GM04504 (cell line): ENCODE measurements at places on chromosomes 6 and 20.

DNA sequence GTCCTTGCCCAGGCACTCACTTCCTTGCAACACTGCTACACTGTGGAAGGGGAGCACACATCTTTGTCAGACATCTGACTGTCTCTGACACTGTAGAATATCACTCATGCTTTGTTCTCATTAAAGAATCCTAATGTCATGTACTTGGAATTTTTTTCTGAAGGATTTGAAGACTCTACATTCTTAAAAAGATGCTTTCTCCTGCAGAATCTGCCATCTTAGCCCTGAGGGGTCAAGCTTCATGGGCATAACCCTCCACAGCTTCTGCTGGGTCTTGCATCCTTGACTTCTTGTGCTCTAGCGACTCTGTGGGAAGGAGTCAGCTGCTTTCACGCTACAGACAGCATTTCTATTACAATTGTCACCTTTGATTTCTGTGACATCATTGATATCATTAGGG is 417.2 kb downstream of the QKI start:
- DNase-seq = no peak

- DNase-seq = no peak
Observed at GRCh38 chr20:63452341-63452740, 20.1 kb downstream of the KCNQ2 start.

DNA sequence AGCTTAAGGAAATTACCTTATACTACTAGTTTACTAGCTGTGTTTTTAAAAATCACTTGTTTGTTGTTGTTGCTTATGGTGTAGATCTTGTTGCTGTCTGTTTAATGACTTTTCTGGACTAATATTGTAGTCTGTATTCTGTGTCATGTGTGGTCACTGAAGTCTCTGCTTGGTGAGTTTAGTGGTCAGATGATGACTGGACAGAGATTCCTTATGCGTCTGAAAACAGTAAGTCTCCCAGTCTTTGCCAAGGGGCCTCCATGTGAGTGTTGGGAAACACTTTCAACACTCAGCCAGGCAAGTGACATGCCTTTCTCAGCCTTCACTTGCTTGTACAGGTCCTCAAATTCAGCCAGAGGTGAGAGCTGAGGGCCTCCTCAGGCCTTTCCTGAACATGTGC is 256.9 kb upstream of the RNF24 start:
- DNase-seq = no peak

GRCh38 chr20:23679133-23680092 is 9.4 kb downstream of the CST4 start:
- DNase-seq = no peak

- DNase-seq = peak; percentile 5
Observed at GRCh38 chr6:98039904-98040607, 757.0 kb upstream of the MMS22L start.

DNA sequence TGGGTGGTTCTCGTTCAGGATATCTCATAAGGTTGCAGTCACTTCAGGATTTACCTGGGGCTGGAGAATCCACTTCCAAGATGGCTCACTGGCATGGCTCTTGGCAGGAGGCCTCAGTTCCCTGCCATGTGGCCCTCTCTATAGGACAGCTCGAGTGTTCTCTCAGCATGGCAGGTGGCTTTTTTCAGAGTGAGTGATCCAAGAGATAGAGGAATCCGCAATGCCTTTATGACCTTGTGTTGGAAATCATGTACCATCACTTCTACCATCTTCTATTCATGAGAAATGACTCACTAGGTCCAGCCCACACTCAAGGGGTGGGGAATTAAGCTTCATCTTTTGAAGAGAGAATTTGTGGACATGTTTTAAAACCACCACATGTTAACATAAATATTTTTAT is 37.8 kb downstream of the PPP1R16B start:
- DNase-seq = no peak

GRCh38 chr6:466564-466963 is 75.0 kb downstream of the IRF4 start:
- DNase-seq = no peak

DNA sequence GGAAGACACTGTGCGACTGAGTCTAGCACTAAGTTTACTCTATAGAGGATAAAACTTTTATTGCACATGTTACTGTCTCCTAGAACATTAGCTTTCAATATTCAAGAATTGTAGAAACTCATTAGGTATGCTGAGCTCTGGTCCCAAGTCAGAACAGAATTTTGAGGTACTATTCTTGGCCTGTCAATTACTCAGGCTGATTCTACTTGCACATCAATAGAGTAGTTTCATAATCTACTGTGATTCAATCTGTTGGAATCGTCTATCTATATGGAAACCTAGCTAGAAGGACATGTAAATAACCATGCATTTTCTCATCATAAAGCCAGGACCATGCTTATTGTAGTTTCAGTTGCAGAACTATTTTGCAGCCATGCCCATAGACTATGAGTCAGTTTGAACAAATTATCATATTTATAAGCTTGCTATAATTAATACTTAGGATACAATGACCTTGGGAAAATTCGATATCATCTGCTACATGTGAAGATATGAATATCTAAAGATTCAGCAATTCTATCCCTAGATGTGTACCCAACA is 41.6 kb downstream of the FLRT3 start:
- no peak for DNase-seq

- no peak for DNase-seq
Observed at GRCh38 chr6:84514089-84514971, 250.1 kb downstream of the TBX18 start.

DNA sequence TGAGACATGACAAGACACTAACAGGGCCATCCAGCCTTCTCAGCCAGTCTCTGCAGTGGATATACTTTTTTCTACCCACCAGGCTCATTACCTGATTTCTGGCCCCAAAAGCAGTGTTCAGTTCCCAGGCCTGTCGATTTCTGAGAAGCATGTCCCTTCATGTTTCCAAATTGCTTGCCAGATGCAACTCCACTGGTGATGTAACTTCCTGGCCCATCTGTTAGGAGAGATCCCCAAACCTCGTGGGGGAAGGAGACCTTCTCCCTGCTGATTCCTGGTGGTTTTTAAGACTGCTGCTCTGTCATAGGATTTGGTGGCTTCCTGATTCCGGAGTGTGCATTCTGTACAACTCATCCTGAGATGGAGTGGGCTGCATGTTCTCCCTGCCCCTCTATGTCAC is 31.6 kb upstream of the MRPS10 start:
- peak; percentile 35 for DNase-seq

DNA sequence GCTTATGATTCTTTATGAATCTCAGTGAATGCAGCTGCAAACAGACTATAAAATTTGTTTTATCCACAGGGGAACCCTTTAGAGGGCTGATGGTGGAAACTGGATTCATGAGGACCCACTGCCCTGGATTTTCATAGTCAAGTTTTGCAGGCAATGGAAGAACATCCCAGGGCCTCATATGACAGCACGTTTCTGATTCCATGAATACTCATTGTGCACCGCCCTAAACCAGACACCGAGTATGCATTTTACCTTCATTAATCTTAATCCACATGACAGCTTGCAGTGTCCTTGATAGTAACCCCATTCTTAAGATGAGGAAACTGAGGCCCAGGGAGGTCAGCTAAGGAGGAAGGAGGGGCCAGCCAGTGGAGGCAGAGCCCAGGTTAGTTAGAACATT is 270.4 kb downstream of the PREX1 start:
- no peak for DNase-seq

GRCh38 chr6:163712566-163712961 is 298.0 kb downstream of the QKI start:
- no peak for DNase-seq

DNA sequence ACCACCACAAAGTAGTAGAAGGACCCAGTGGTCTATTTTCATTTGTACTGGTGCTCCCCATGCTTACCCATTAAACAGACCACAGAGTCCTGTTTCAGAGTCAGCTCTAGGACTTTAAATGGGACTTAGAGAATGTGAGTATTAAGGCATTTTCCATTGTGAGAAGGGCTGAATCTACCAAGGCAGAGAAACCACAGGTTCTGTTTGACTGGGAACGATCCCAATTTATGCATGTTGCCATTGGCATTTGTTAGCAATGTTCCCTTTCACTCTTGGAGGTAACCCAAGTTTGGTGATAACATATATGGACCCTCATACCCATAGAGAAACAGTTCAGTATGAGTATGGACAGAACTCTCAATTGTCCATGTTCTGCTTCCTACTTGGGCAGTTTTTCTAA is 672.8 kb downstream of the KIF16B start:
- no peak for DNase-seq

DNA sequence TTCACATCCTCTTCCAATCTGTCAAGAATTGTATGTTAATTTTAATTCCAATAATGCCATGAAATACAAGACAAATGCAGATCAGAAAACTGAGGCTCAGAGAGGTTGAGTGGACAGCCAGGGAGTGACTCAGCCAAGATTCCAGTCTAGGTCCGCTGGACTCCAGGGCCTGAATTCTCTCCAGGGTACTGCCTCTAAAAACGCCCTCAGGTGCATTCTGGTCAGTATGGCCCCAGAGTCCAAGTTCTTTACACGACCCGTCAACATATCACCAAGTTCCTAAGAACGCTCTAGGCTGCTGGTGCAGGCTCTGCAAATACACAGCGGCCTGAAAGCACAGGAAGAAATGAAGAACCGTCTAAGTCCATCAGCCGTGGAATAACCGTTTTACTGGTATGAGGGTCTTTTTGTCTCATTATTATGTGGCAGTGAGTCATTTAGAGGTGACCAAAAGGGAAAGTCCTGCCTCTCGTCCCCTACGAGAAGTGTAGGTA is 709 bp upstream of the ASXL1 start:
- DNase-seq = no peak

- no peak for DNase-seq
Observed at GRCh38 chr20:1144401-1145172, 26.2 kb downstream of the PSMF1 start.

GRCh38 chr20:53834062-53834442 is 236.3 kb downstream of the BCAS1 start:
- DNase-seq = no peak

GRCh38 chr6:144935661-144936060 is 650.5 kb downstream of the UTRN start:
- DNase-seq = no peak

- DNase-seq = no peak
Observed at GRCh38 chr6:144181639-144182038, 31.3 kb downstream of the STX11 start.

- DNase-seq = no peak
Observed at GRCh38 chr20:57868310-57868709, 158.5 kb upstream of the PMEPA1 start.

GRCh38 chr6:143555582-143555981 is 44.1 kb upstream of the FUCA2 start:
- DNase-seq = no peak

DNA sequence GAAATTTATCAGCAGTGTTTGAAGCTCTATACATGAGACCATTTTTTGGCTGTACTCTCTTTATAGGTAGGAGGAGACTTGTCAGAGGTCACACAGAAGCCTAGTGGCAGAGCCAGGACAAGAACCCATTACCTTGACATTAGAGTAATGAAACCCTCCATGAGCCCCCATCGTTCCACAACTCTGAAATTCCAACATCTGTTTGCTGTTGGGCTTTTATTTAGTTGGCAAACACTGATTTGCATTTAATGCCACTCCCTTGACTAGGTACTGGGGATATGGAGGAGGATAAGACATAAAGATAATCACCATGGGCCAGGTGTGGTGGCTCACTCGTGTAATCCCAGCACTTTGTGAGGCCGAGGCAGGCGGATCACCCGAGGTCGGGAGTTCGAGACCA is 1.6 kb downstream of the GSS start:
- no peak for DNase-seq

- DNase-seq = no peak
Observed at GRCh38 chr6:158468666-158469065, 91.2 kb upstream of the TMEM181 start.

- no peak for DNase-seq
Observed at GRCh38 chr6:42193491-42193894, 1.3 kb downstream of the GUCA1B start.

GRCh38 chr6:25122001-25122400 is 157.2 kb upstream of the CARMIL1 start:
- DNase-seq = peak; percentile 19

DNA sequence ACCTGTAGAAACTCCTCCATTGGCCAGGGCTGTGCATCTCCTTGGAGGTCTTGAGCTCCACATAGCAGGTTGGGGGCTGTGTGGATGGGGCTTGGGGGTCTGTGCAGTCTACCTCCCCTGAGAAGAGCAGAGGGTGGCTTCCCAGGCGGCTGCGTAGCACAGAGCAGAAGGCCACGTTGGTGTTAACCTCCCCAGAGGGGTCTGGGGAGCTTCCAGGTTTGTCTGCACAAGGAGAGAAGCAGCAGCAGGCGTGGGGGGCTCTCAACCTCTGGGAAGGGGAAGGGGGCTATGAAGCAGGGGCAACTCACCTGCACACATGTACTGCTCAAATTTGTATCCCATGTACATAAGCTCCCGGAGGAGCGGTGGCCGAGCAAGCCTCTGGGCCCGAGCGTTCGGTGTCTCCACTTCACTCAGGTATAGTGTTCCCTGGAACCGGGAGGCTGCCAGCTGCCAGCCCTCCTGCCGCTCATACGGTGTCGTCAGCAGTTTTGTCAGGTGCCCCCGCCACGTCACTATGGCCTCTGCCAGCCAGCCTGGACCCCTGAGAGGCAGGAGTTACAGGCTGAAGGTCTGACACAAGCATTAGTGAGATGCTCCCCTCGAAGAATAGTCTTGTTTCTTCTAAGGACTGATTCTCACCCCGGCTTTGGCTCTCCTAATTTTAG is 1.2 kb downstream of the DXO start:
- no peak for DNase-seq

DNA sequence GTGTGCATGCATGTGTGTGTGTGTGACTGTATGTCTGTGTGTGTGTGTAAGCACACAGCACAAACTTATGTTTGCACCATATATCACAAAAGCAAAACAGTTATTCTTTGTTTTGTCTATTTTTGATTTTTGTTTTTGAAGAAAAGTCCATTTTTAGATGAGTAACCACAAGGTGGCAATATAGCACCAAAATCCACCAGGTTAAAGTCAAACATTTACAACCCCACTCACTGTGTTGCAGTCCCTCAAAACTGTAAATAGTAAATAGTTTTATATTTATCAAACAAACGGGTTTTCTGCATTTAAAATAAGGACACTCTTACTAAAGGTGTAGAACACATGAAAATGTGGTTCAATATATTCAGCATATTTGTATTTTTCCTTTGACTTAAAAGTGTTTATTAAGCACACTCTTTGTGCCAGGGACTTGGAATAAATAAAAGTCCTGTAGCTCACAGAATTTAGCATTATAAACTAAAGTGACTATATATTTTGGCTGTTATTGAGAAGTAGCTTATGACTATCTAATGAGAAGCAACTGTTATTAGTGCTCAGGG is 118.5 kb downstream of the GFRAL start:
- no peak for DNase-seq
